ENCODE measurements at places on chromosomes 3 and 15.
A peak's percentile ranks its signal among the peaks of the same experiment; 100 is the strongest.

DNA sequence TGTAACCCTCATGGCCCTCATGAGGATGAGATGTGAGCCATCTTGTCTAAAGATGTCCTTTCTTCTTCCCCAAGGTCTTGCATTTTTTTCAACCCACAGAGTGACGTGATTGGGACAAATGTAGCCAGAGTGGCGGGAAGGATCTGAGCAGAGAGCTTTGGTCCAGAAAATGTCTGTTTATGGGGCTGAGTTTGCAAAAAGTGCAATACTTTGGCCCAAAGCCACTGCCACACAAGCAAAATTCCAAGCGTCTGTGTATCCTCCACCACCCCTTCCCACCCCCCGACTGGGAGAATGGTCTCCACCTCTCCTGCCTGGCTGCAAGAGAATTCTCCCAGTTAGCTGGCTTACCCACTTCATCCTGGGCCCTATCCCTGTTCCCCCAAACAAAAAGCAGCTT lies 246.9 kb upstream of the LRIG1 start:
- no peak for DNase-seq

DNA sequence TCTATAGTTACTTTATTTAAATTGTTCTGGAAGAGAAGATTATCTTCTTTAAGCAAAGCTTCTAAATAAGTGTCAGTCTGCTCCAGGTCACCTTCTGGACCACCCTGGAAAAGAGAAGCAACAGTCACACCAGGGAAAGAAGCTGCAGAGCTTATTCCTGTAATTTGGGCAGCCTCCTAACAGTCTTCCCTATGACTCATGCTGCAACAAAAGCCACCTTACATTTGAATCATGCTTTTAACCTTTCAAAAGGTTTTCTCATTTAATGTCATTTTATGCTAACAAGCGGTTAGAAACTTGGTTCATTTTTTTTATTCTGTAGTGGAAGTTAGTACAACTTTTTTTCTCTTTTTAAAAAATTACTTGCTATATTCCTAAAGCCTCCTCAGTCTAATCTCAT lies 5.3 kb upstream of the GUCA1C start:
- DNase-seq, result no peak

GRCh38 chr15:82118040-82118439 lies 72.2 kb upstream of the MEX3B start:
- no peak for DNase-seq

DNA sequence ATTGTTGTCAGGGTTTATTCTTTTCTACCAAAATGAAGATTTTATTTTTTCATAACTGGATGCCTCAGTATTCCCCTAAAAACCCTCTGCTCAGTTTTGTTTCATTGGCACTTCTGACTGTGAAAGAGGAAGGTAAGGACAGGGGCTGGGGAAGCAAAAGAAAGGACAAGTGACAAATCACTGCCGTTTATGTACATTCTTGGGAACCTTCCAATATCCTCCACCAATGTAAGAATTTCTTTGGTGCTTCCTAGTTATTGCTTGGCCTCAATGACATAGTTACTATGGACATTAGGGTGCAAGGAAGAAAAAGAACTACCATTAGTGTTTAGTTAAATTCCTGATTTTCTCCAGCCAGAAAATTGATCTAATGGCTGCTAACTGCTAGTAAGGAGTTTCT lies 131.0 kb upstream of the C15orf61 start:
- no peak for DNase-seq

DNA sequence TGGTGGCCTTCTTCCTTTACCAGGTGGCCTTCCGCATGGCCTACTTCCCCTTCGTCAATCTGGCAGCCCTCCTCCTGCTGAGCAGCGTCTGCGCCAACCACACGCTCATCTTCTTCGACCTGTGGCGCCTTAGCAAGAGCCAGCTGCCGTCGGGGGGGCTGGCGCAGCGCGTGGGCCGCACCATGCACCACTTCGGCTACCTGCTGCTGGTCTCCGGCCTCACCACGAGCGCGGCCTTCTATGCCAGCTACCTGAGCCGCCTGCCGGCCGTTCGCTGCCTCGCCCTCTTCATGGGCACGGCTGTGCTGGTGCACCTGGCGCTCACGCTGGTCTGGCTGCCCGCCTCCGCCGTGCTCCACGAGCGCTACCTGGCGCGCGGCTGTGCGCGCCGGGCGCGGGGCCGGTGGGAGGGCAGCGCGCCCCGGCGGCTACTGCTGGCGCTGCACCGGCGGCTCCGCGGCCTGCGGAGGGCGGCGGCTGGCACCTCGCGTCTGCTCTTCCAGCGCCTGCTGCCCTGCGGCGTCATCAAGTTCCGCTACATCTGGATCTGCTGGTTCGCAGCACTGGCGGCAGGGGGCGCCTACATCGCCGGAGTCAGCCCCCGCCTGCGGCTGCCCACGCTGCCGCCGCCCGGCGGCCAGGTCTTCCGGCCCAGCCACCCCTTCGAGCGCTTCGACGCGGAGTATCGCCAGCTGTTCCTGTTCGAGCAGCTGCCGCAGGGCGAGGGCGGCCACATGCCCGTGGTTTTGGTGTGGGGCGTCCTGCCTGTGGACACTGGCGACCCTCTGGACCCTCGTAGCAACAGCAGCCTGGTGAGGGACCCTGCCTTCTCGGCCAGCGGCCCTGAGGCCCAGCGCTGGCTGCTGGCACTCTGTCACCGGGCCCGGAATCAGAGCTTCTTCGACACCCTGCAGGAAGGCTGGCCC lies 9.9 kb downstream of the DISP2 start:
- no peak for DNase-seq

DNA sequence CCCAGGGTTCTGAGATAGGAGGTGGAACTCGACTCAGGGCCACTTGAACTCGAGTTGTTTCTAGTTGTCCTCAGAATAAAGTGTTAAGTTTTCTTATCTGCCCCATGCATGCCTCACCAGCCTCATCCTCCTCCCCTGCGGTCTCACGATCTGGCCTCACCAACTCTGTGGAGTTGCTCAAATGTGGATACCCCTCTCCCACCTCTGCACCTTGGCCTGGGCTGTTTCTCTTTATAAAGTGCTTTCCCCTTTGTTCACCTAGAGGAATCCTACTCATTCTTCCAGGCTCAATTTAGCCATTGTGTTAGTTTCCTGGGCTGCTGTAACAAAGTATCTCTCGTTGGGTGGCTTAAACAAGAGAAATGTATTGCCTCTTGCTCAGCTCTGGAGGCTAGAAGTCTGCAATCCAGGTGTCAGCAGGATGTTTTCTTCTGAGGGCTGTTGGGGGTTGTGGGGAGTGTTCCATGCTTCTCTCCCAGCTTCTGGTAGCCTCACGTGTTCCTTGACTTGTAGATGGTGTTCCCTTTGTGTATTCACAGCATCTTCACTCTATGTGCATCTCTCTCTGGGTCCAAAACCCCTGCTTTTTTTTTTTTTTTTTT lies 100.7 kb downstream of the MEX3B start:
- DNase-seq, result no peak

- DNase-seq, result no peak
These were observed 7.6 kb upstream of the ISL2 start for GRCh38 chr15:76328958-76329357.

DNA sequence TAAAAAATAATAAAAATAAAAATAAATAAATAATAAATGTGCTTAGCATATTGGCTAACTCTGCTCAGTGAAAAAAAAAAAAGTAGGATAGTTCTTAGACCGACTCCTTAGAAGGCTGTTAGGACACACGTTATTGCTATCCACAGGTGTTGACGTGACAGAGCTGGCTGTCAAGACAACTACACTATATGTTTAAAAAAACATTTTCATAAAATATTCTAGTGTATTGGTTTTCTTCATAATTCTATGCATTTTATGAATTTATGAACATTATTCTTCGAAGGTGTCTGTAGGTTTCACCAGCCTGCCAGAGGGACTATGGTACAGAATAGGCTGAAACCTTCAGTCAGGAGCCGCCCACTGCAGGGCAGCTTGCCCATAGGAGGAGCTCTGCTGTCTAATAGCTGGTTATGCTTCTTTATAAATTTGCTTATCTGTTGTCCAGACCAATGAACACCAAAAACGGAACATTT lies 9.2 kb downstream of the TM4SF1 start:
- no peak for DNase-seq

DNA sequence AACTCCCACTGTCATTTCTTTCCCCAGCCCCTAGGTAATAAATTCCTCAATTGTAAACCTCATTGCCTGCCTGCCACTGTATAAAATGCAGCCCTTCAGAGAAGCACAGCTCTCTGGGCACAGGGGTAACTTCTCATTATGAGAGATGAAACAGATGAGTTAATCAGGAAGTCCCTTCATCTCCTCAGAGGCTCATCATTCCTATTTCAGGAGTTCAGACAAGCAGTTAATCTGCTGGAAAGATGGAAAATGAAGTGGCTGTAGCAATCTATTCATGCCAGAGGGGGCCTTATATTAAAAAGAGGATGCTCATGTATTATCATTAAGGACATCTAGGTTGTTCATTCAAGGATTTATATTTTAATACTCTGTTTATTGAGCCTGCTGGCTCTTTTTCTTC lies 519.5 kb upstream of the LMCD1 start:
- DNase-seq, result no peak

- no peak for DNase-seq
These were observed 42.4 kb downstream of the REC114 start for GRCh38 chr15:73485372-73485771.

DNA sequence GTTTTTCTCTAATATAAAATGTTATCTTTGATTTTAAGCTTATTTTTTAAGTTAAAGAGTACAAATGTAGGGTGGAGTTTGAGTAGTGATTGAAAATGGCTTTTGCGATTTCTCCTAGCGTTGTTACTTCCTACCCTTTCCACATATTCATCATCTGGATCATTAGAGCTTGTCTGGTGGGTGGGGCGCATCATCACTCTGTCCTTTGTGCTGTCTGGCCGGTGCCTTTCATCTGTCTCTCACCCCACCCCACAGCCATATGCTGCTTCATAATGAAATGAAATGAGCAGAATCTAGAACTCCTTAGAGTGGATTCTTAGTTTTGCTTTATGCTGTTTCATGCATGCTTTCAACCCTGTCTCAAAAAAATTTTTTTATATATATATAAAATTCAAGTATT lies 44.3 kb downstream of the ATP1B3 start:
- DNase-seq, result peak; percentile 44

- no peak for DNase-seq
These were observed 52.5 kb downstream of the RAB11A start for GRCh38 chr15:65921780-65922179.

GRCh38 chr3:17292556-17292955 lies 407.8 kb downstream of the PLCL2 start:
- no peak for DNase-seq

- no peak for DNase-seq
These were observed 352.6 kb upstream of the NDN start for GRCh38 chr15:24039683-24040082.

DNA sequence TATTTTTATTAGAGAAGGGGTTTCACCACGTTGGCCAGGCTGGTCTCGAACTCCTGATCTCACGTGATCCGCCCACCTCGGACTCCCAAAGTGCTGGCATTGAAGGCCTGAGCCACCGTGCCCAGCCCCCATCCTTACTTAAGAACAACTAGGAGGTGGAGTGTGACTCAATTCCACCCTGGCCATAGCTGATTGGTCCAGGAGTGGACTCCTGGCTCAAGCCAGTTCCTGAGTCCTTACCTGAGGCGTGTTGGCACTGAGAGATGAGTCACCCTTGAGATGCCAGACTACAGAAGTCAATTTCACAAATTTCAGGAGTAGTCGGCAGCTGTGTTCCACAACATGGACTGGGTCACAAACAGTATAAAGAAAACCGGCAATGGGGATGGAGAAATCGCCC lies 124.2 kb downstream of the SHQ1 start:
- no peak for DNase-seq

GRCh38 chr3:51350751-51351150 lies 34.3 kb upstream of the MANF start:
- DNase-seq, result no peak

DNA sequence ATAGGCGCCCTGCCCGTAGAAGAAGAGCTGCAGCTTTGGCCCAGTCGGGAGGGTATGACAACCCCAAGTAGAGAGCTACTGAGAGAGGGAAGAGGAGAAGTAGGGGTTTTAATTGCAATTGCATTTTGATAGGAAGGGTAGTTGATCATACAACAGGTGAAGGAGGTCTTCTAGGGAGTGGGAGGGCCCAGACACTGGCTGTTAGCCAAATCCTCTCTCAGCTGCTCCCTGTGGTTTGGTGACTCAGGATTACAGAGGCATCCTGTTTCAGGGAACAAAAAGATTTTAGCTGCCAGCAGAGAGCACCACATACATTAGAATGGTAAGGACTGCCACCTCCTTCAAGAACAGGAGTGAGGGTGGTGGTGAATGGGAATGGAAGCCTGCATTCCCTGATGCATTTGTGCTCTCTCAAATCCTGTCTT lies 408.9 kb upstream of the THBS1 start:
- peak; percentile 84 for DNase-seq

GRCh38 chr15:63948436-63948835 lies 97.8 kb downstream of the DAPK2 start:
- DNase-seq, result no peak

GRCh38 chr3:194854206-194854605 lies 168.5 kb downstream of the FAM43A start:
- DNase-seq, result no peak

DNA sequence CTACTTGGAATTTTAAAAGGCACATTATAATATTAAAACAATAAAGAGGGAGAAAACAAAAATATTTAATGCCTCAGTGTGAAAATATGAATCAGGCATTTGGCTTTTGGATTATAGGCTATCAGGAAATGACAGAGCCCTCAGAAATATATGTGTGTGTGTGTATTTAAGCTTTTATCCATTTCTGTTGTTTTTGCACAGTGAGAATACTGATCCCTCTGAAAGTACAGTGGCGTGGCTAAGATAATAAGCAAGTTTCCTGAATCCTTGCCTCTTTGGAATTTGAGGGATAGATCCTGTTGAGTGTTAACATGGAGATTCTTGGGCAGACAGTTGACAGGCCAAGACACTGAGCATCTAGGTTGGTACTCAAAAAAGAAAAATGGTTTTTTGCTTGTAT lies 234.8 kb upstream of the ZBTB20 start:
- no peak for DNase-seq

GRCh38 chr15:50134524-50135024 lies 15.5 kb upstream of the ATP8B4 start:
- no peak for DNase-seq

DNA sequence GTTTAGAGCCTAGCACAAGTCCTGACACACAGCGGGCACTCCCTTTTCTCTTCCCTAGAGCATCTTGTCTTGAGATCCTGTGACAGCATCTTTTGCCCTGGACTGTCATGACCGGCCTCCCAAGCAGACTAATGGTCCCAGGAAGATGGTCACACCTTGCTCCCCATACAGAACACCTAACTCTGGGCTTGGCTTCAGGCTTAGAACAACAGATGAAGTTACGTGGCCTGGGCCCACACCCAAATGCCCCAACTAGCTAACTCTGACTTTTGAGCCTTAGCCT lies 781 bp upstream of the IP6K1 start:
- no peak for DNase-seq

DNA sequence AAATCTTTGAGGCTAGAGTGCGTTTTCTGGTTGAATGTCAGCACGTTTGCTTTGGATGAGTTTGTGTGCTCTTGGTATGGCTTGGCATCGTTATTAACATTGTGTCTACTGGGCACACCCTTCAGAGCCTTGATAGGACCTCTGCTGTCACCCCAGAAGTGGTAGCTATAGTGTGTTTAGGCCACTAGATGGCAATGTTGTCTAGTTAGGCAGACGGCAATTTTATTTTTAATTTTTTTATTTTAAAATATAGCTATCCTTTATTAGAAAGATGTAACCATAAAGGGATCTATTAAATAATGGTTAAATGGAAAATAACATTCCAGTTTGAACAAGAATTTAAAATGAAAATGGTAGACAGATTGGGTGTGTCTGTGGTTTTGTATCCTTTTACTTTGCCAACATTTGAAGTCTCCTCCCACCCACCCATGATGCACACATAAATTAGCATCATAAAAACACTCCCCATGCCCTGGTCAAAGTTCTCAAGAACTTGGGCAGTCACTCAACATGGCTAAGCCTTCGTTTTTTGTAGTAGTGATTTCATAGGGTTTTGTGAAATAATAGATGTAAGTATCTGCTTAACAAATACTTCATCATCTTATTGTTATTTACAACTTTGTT lies 200.7 kb downstream of the KCNH8 start:
- DNase-seq, result no peak

All from NCI-H2171 (cell line).